ENCODE measurements at places on chromosomes 16 and 17. TPM values are rescaled to one million over a fixed set of nuclear protein-coding genes. Genes with fewer than 3 reads are reported as not detected.
A peak's percentile ranks its signal among the peaks of the same experiment; 100 is the strongest.

DNA sequence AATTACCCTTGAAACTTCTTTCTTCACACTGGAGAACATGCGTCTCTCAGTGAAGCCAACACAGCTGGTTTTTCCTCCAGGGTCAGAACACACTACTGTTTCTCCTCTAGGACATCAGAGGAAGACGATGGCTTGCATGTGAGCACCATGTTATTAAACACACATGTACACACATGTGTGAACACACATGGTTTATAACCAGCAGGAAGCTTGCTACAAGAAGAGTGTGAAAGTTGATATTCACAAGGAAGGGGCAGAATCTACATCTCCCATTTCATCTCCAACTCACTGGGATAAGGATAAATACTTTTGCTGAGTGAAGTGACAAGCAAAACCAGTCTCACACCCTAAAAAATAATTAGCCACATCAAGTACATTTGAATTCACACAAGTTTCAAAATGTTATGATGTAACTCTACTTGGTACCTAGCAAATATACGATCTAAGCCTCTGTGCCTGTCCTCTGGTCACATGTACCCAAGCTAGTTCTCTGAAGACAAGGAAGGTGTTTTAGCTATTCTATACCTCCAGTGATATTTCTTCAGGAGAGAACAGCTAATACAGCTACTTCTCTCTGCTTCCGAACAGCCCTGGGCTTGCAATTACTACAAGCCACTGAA, 127.7 kb downstream of the PARN start:
- no peak for DNase-seq

RAD51D gene
- 6.4 TPM for total RNA-seq

DNA sequence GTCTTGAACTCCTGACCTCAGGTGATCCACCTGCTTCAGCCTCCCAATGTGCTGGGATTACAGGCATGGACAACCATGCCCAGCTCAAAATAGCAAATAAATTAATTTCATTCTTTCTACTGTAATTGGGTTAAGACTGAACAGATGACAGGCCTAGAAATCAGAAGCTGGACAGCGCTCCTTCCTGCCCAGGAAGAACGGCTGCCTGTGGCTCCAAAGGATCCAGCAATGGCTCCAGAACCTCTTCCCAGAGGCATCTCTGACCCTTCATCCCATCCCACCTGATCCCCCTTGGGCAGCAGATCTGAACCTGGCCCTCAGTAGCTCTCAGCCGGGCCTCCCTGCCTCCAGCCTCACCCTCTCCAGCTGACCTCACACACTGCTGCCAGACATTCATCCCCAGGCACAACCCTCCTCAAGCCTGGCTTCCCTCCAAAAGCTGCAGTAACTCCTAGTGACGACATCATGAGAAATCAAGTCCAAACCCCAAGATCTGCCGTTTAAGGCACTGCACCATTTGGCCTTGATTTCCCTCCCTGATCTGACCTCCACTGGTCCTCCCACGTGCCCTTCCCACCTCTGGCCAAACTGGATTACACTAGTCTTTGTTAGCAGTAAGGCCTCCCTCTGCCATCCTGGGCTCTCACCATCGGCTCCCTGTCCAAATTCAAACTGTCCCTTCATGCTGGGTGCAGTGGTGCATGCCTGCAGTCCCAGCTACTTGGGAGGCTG, 3.1 kb upstream of the MIF4GD start:
- DNase-seq: no peak

DNA sequence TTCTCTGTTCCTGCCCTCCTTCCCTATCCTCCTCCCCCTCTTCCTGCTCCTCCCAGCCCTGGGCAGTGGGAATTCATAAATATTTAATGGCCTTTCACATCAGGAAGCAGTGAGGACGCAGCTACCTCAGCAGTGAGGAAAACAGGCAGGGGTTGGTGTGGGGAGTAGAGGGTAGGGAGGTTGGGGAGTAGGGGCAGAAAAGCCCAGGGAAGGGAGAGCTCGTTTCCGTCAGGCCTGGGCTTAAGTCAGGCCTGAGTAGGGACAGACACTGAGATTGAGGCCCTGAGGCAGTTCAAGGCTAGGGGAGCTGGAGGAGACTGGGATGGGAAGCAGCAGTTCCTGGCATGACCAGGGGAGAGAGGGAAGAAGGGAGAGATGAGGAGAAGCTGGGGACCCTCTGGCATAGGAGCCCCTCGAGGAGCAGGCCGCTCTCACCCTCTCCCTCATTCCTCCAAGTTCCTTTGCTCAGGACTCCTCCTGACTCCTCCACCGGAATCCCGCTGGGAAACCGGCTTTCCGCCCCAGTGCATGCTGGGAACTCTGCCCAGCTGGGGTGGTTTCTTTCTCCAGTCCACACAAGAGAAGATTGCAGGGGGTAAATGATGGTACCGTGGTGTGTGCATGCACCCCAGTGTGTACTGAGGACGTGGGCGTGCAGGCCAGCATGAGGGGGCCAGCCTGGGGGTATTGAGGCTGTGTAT, 6.2 kb downstream of the SAMD14 start:
- DNase-seq: no peak

DNA sequence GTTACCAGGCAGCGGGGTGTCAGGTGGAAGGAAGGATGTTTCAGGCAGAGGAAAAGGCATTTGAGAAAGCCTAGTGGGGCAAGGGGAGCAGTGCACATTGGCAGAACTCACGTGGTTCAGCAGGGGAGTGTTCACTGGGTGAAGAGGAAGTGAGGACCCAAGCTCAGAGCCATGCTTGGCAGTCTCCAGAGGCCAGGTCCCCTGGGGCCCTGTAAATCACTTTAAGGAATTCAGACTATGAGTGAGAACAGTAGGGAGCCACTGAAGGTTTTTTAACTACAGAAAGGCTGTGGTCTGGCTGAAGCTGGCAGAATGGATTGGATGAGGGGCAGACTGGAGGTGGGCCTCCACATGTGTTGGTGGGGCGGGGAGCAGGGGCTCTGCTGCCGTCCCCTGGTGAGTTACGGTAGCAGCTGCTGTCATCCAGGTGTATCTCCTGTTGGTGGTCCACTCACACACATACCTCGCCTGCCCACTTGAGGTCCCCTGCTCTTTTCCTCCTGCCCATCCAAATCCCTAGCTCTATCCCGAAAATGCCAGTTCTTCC, 5.1 kb downstream of the CLEC16A start:
- no peak for DNase-seq

GRCh38 chr16:89000207-89000959, 23.4 kb upstream of the CBFA2T3 start:
- no peak for DNase-seq

DNA sequence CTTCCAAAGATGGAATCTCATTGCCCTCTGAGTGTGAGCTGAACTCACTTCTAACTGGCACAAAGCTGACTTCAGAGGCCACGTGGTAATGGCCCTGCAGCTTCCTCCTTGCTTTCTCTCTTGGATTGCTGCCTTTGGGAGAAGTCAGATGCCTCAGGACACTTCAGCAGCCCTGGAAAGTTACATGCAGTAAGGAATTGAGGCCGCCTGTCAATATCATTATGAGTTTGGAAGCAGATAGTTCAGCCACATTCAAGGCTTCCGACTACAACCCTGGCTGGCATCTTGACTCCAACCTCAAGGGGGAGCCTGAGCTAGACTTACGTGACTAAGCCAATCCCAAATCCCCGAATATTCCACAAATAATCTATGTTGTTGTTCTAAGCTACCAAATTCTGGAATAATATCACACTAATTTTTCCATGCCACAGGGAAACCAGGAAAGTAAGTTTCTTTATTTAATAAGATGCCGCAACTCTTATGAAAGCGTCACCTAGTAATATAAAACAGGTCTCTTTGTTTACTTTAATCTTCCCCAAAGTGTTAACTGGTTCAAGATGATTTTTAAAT, 13.6 kb downstream of the CEP20 start:
- DNase-seq: peak; percentile 42

GRCh38 chr16:22373662-22374310, 633 bp downstream of the CDR2 start:
- DNase-seq: peak; percentile 75

NATD1 gene
- total RNA-seq: 22.1 TPM

All from left ventricle myocardium superior (tissue), 1 donor.